ENCODE measurements at places on chromosomes 16 and 17.

DNA sequence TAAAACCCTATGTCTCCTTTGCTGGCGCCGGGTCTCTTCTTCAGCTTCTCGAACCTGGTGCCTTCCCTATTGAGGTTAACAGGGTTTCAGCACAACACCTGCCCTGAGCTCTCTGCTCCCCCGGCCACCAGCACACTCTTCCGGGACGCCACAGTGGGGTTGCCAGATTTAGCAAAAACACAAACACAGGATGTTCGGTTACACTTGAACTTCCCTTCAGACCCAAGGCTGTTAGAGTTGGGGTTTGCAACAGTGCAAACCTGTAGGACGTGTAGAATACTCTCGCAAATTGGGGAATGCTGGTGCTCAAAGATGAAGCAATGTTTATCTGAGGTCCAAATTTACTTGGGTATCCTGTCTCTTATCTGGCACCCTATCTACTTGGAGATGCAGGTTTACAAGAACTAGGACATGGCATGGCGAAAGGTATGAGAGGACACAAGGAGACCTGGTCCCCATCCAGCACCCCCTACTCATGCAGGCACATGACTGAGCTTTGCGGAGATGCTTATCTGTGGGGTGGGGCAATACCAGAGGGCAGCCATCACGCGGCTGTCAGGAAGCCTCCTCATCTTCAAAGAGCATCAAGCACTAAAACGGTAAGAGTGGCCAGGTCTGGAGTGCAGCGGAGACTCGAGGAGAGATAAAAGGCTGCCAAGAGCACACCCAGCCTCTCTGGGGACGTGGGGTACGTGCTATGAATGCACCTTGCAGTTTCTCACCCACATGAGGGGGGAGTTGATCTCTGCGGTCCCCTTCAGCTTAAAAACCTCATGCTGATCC is 52.8 kb downstream of the SDK2 start:
- DNase-seq: no peak

- peak; percentile 61 for DNase-seq
Measured at GRCh38 chr16:80027007-80027965, 426.7 kb upstream of the MAF start.

DNA sequence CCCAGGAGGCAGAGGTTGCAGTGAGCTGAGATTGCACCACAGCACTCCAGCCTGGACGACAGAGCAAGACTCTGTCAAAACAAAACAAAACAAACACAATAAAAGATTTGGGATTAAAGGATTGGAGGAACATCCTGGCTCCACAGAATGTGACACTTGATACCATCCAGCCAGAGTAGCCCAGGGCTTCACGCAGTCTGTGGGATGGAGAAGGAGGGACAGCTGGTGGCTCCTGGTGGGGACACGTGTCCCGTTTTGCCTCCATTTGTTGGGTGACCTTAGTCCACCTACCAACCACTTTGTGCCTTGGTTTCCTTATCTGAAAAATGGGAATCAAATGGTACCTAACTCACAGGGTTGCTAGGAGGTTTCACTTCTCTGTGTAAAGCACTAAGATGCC is 12.4 kb upstream of the CYB561 start:
- no peak for DNase-seq

DNA sequence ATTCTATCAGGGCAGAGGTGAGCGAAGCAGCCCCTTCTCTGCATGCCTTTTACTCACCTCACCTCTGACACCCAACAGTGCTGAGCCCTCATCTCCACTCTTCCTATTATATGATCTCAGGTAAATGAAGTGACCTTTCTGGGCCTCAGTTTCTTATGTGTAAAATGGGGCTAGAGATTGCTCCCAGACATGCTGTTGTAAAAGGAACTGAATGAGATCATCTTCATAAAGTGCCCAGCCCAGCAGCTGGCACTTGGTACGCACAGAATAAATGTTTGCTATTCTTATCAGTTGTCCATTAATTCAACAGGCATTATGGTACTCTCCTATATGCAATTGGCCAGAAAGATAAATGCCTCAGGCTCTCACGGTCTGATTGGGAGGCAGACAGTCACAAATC is 4.5 kb upstream of the GALK1 start:
- DNase-seq: no peak

DNA sequence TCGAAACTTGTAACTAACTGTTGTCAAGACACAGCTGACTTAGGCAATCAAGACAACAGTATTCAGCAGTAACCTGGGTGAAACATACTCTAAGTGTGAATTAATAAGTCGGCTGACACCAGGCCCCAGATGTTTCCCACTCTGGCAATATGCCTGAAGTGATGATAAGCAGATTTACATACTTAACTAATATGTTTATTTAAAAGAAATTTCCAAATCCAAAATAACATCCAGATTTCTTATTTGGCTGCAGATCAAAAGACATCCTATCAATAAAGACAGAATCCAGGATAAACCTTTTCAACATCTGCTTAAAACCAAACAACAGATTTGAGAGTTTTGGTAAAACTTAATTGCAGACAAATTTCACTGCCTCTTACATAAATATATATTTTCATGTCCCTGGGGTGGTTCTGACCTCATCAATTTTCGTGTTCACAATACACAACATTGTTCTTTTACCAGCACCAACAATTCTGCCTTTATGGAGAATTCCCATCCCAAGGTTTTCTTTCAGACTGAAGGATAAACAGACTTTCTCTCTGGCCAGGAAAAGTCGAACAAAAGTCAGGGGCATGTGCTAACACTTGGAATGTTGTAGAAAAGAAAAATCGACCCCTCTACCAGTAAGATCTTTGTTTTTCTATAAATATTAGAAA is 45.1 kb upstream of the TOX3 start:
- no peak for DNase-seq

DNA sequence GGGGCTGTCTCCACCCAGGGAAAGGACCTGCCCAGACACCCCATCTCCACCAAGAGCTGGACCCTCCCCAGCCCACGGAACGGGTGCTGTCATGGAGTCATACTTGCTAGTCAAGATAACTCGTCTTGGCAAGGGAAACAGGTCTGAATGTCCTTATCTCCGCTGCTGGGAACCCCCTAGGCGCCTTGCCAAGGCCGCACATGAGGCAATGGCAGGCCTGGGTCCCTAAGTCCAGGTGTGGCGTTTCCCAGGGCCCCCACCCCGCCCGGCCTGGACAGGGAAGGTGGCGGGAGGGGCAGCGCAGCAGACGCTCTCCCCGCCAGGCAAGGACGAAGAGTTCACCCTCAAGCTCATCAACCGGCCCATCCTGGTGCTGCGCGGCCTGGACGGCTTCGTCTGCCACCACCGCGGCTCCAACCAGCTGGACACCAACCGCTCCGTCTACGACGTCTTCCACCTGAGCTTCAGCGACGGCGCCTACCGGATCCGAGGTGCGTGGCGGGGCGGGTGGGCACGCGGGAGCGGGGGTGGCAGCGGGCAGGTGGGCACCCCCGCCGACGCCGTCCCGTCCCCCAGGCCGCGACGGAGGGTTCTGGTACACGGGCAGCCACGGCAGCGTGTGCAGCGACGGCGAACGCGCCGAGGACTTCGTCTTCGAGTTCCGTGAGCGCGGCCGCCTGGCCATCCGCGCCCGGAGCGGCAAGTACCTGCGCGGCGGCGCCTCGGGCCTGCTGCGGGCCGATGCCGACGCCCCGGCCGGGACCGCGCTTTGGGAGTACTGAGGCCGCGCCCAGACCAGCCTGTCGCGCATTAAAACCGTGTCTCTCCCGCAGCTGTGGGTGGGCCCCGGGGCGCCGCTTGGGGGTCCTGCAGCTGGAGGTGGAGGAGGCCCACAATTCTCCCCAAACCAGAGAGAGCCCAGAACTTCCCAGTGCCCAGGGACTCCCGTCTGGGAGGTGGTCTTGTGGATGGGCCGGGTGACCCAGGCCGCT is 8.4 kb downstream of the FSCN2 start:
- DNase-seq: no peak

Data from inflammatory macrophage treated with lipopolysaccharide for 4 hours (primary cell).